ENCODE measurements at places on chromosomes 13 and 19.

DNA sequence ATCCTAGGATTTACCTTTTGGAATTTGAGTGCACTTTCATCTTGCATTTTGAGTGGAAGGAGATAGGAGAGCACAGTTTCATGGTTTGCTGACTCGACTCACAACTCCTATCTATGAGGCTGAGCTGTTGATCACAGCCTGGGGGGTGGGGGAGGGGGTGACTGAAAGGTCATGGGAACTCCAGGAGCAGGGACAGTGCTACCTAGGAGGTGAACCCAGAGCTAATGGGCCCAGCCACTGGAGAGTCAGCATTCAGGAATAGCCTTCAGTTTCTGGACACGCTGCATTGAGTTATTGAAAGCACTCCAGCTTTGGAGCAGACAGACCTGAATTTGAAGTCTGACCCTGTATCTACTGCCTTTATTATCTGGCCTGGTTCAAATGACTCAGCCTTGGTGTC, 339.9 kb downstream of the SLC7A1 start:
- DNase-seq = no peak

- no peak for DNase-seq
Observed at GRCh38 chr13:97583907-97584497, 150.0 kb downstream of the RAP2A start.

DNA sequence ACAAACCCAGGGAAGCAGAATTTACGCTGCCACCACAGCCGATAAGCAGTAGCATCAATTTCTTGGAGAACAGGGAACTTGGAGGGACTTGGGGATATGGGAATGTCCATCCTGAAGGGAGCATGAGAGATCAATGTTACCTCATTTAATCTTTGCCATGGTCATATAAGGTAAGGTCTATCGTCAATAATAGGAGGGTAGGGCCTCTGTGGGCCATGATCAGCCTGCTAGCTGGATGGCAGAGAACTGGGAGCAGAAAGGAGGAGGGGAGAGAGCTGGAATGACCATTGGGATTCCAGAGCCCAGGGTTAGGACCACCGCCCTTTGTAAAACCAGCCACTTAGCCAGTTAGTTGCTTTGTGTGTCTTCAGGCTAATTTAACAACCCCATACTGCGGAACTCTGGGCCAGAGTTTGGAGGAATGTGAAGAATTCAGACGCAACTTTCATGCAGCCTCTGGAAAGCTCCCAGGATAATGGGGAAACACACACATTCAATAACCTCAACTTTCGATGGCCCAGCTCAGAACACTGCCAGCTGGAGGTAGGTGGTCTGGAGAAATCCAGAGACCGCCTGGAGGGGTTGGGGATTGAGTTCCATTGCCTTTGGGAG, 40.3 kb downstream of the ZNF557 start:
- no peak for DNase-seq

GRCh38 chr13:46803586-46803985, 6.6 kb upstream of the ESD start:
- no peak for DNase-seq

All from cerebellar cortex (tissue), 1 donor.